ENCODE measurements at places on chromosomes 16 and 17.

DNA sequence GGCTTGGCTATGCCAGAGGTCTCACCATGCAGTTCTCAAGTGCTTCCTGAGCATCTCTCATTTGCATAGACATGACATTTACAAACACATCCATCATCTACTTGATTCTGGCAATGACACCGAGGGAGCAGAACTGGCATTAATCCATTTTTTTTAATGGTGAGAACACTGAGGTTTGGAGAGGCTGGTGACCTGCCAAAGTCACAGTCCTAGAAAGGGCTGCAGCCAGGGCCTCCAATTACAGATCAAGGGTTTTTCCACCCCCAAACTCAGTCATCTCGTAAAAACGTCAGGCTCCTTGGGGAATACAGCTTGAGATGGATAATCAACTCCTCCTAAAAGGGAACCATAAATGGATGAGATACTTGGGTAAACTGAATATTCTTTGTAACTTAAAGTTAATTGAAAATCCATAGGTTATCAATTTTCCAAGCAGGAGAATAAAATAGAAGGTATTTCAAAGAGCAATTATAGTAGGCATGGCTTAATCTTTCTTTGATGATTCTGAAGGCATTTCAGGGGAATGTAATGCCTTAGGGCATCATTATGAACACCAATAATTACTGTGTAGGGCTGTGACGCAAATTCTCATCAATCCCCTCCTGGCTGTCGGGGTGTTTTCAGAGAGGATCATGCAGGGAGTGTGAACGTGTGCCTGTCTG, 9.4 kb upstream of the MEOX1 start:
- no peak for DNase-seq

- DNase-seq = no peak
Measured at GRCh38 chr16:10920726-10921427, 21.4 kb downstream of the DEXI start.

DNA sequence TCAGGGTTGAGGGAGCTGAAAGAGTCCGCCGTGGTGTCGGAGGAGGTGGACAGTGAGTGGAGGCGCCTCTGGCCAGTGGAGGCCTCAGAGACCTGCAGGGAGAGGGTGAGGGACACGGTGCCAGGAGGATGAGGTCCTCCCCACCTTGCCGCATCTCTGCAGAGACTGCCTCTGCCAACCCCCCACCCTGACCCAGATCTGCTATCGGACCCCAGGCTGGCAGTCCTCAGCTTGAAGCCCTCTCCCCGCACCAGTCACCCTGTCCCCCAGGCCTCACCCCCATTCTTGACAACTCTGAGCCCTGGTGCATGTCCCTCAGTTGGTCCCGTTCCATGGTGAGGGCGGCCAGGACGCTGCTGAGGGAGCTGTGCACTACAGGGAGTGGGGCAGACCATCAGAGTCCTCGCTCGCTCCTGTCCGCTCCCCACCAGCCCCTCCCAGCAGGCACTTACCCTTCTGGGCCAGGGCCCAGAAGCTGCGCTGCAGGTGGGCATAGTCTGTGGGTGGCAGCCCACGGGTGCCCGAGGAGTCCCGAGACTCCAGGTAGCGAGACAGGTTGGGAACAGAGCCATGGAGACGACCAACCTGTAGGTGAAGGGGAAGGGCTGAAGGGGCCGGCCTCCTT, 5.4 kb downstream of the OSBPL7 start:
- DNase-seq = no peak

GRCh38 chr16:83928341-83929055, 24.5 kb upstream of the OSGIN1 start:
- no peak for DNase-seq

GRCh38 chr16:72050769-72051464, 3.4 kb upstream of the HP start:
- DNase-seq = no peak

GRCh38 chr17:41633556-41634199, 9.3 kb upstream of the KRT17 start:
- DNase-seq = no peak
